HL-60 (cell line): ENCODE measurements at places on chromosomes 2 and 18.
A peak's percentile ranks its signal among the peaks of the same experiment; 100 is the strongest.

GRCh38 chr2:100140582-100140981, 1.8 kb downstream of the AFF3 start:
- DNase-seq = peak; percentile 14

DNA sequence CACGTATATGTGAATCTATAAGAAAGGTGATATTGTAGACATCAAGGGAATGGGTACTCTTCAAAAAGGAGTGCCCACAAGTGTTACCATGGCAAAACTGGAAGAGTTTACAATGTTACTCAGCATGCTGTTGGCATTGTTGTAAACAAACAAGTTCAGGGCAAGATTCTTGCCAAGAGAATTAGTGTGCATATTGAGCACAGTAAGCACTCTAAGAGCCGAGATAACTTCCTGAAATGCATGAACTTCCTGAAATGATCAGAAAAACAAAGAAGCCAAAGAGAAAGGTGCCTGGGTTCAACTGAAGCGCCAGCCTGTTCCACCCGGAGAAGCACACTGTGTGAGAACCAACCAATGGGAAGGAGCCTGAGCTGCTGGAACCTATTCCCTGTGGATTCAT, 101.0 kb downstream of the HS6ST1 start:
- no peak for DNase-seq

DNA sequence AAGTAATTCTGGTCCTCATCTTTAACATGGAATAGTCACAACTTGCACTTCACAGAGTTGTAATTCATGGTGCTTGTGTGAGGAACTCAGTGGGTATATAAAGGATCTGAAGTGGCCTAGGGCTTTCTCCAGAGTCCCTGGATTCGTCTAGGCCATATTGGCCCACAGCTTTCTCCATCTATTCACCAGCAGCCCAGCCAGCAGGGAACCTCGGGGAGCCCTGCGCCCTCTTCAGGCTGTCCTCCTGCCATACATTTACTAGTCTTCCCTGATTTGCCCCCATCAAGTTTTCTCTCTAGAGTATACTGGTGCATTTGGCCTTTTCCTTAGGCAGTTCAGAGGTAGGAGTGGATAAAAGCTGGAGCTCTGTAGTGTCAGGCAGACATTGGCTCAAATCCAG, 278.3 kb downstream of the MYCN start:
- DNase-seq = peak; percentile 6

DNA sequence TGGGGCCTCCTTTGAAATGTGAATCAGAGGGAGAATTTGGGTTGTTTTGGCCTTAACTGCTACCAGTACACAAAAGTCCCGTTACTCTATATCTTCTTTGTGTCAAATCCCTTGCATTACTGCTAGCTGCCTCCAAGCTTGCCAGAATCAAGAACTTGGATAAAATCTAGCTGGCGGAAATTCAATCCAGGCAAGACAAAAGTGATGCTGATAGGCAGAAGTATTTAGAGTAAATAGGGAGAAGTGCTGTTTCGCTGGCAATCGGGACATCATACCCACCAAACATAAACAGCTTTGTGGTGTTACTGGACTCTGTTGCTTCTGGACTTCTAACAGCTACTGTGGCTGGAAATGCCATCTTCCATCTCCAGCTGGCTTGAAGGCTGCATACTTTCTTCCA, 2.5 kb downstream of the IFIH1 start:
- no peak for DNase-seq

- no peak for DNase-seq
Observed at GRCh38 chr2:23312996-23313606, 71.9 kb upstream of the KLHL29 start.

- DNase-seq = no peak
Observed at GRCh38 chr2:169767243-169767888, 31.3 kb upstream of the SSB start.

GRCh38 chr18:59990121-59990823, 90.5 kb downstream of the PMAIP1 start:
- no peak for DNase-seq

DNA sequence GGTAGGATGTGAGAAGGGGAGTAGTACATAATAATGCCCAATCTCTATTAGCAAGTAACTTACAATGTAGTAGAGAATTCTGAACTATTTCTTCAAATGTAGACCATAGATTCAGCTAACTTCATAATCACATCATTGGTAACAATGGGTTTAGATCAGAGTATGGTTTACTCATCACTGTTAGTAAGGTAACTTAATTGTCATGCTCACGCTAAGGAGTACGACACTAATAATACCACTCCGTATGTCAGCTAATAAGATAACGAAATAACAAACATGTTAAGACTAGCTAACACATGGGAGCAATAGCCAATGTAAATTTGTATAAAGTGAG, 56.4 kb upstream of the CCDC141 start:
- DNase-seq = no peak
